Sigmoid colon (tissue), 7 donors: ENCODE measurements at places on chromosomes 11 and 22.
A peak's percentile ranks its signal among the peaks of the same experiment; 100 is the strongest.

DNA sequence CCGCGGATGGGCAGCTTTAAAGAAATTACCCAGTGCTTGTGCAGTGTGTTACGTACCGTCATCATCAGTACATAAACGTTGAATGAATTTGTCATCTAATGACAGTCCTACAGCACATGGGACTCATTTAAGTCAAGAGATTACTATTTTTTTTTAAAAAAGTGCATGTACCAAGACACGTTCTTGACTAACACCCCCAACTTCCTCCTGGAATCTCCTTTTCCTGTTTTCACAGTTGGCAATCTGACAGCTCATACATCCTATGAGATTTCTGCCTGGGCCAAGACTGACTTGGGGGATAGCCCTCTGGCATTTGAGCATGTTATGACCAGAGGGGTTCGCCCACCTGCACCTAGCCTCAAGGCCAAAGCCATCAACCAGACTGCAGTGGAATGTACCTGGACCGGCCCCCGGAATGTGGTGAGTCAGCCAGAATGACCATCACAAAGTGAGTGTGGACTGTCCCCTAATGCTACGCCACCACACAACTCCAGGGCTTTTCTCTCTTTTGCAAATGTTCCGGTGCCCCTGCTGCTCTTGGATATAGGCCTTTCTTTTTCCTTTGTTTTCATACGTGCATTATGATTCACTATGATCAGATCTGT, 162.0 kb upstream of the SORL1-AS1 start:
- H3K27me3 ChIP-seq = no peaks in the 10 kb centered on the region
- H3K27ac ChIP-seq = no peak overlapping the region
- DNase-seq = no peak
- no peaks in the 10 kb centered on the region for H3K4me1 ChIP-seq
- H3K4me3 ChIP-seq = no peak overlapping the region
- peaks cover 9% of the 10 kb centered on the region for H3K36me3 ChIP-seq

DNA sequence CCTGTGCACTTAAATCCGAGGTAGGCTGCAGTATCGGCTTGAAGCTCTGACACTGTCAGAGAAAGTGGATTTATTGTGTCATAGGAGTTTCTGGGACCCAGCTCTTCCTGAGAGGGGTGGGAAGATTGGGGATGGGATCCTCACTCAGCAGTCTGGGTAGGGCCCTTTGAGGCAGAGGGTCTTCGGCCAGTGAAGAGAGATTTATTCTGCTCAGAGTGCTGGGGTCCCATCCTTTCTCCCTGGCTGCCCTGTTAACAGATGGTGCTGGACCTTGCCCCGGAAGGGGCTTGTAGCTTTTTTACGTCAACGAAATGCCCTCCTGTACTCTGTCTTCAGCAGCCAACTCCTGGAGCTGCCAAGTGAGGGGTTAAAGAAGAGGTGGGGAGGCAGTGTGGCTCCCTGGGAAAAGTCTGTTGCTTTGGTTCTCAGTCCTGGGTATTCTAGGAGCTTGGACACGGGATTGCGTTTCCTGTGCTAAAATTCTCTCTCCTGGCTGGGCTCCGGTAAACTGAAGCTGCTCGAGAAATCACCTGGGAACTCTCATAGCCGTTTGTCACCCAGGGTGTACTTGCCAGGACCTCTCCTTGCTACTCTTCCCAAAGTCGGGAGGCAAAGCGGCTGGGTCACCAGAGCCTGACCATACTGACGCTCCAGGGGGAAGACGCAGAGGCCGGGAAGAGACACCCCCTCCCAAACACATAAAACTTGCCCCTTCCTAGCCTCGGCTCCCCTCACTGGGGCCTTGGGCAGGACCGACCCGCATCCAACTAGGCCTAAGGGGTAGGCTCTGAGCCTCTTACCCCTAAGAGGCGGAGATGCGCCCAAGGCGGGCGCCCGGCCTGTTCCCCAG, 806 bp upstream of the SMDT1 start:
- peak overlapping the region; percentile 99 for H3K27ac ChIP-seq
- H3K36me3 ChIP-seq = no peaks in the 10 kb centered on the region
- H3K4me3 ChIP-seq = peak overlapping the region; percentile 43
- H3K4me1 ChIP-seq = peaks cover 45% of the 10 kb centered on the region

- no peak for DNase-seq
- no peak overlapping the region for H3K27ac ChIP-seq
- no peaks in the 10 kb centered on the region for H3K27me3 ChIP-seq
Measured at GRCh38 chr11:35257281-35257680, 118.3 kb downstream of the CD44 start.

DNA sequence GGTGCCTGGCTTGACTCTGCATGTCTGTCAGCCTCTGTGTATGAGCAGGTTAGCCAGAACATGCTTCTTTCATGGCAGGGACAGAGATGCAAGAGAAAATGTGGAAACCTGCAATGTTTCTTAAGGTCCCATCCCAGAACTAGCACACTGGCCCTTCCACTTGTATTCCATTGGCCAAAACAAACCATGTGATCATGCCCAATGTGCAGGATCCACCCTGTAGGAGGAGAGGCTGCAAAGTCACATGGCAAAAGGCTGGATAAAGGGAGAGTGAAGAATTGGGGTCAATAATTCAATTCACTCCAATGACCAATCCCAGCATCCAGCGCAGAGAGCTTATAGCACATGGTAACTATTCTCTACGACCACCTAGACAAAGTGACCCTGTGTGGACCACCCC, 405.5 kb downstream of the MIAT start:
- no peak for DNase-seq
- H3K27ac ChIP-seq = no peak overlapping the region
- H3K4me3 ChIP-seq = no peak overlapping the region
- H3K27me3 ChIP-seq = no peaks in the 10 kb centered on the region

DNA sequence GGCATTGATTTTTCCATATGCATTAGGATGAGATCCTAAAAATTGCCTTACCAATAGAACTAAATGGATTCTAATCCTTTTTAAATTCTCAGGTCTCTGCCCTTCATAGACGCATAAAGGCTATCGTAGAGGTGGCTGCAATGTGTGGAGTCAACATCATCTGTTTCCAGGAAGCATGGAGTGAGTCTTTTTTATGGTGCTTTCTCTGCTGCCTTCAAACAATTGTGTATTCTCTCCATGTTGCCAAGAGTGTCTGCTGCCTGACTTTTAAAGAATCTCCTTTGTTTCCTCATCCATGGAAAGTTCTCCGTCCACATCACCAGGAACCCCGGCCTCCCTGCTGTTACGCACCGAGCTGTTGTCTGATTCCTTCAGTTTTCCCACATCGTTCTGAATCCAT, 6.9 kb downstream of the UPB1 start:
- H3K36me3 ChIP-seq = no peaks in the 10 kb centered on the region
- no peaks in the 10 kb centered on the region for H3K27me3 ChIP-seq
- no peak for DNase-seq
- H3K27ac ChIP-seq = no peak overlapping the region
- no peak overlapping the region for H3K4me3 ChIP-seq

GRCh38 chr11:121881806-121882205, 234.2 kb downstream of the BLID start:
- H3K4me3 ChIP-seq = no peak overlapping the region
- H3K36me3 ChIP-seq = no peaks in the 10 kb centered on the region
- DNase-seq = no peak
- H3K27me3 ChIP-seq = no peaks in the 10 kb centered on the region

- H3K27ac ChIP-seq = peak overlapping the region; percentile 88
- H3K27me3 ChIP-seq = no peaks in the 10 kb centered on the region
- no peak for DNase-seq
- peaks cover 34% of the 10 kb centered on the region for H3K4me1 ChIP-seq
- H3K36me3 ChIP-seq = peaks cover 25% of the 10 kb centered on the region
Measured at GRCh38 chr11:28110821-28111200, 2.6 kb downstream of the METTL15 start.

DNA sequence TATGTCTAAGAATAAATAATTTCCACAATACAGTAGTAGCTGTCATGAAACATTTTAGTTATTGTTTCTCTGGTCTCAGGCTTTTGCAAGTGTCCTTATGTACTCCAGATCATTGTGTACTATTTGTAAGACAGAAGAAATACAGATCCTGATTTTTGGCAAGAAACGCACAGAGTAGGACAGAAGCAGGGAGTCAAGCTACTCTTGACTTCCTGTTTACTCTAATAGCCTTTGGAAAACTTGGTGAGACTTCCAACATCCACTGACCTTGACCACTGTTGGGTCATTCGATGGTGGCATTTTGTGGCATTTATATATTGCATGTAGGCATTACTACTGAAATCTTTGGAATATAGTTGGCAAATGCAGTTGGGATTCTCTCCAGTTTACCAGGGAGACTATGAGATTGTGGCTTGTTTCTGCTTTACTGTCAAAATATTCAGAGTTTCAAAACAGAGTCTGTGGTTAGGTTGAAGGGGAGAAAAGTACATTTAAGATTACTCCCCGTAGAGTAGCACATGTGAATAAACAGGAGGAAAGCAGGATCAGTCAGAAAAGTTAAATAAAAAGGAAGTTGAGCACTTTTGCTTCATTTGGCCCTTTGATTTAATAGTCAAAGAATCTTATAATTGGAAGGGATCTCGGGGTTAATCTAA, 726.1 kb upstream of the CCDC90B start:
- H3K36me3 ChIP-seq = no peaks in the 10 kb centered on the region
- H3K4me3 ChIP-seq = no peak overlapping the region
- peak overlapping the region; percentile 9 for H3K27ac ChIP-seq

- no peaks in the 10 kb centered on the region for H3K36me3 ChIP-seq
- H3K4me3 ChIP-seq = no peak overlapping the region
- no peak overlapping the region for H3K27ac ChIP-seq
- DNase-seq = no peak
- no peaks in the 10 kb centered on the region for H3K4me1 ChIP-seq
Measured at GRCh38 chr11:29564486-29564885, 452.3 kb downstream of the KCNA4 start.
